Fibroblast of skin of abdomen (primary cell): ENCODE measurements at places on chromosomes 1 and 21.

- DNase-seq = peak; percentile 37
Observed at GRCh38 chr1:197304638-197305200, 36.7 kb downstream of the CRB1 start.

DNA sequence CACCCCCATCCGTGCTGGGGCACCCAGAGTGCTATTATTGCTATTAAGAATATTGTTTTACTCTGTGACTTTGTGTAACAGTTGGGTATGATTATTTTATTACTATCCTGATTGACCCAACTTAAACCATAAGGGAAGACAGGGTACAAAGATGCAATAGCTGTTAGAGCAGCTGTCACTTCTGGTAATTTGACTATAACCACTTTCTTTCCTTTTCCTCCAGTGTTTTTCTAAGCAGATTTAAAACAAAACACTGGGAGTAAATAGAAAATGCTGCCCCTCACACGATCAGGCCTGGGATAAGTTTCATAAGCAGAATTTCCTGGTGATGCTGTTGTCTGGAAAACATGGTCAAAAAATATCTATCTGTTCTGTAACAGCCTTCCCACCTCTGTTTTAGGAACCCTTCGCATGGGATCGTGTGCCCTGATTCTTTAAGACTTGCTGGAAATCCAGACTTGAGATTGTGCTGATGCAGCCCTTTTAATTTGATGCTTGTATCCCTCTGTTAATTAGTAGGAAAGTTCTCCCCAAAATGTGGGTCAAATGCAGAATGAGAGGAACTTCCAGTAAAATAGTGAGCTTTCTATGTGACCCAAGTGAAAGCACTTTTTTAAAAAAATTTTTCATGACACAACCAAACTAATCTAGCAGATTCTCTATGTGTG is 165.3 kb downstream of the FMN2 start:
- no peak for DNase-seq

- peak; percentile 11 for DNase-seq
Observed at GRCh38 chr1:184860985-184861754, 106.5 kb upstream of the EDEM3 start.

DNA sequence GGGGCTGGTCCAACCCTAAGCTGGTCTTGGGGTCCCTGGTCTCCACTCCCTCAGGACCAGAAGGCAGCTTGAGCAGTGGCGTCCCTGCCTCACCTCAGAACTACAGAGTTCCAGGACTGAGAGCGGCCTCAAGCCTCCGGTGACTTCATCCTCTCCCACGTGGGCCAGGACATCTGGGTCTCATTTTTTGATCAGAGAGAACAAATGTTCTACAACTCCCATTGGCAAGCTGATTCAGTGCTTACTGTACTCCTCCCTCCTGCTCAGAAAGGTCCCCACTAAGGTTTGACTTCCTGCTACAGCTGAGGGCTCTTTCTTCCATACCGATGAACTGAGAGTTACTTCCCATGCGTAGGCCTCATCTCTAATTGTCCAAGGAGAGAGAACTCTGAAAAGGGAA is 78.5 kb downstream of the PLXNA2 start:
- DNase-seq = peak; percentile 89

DNA sequence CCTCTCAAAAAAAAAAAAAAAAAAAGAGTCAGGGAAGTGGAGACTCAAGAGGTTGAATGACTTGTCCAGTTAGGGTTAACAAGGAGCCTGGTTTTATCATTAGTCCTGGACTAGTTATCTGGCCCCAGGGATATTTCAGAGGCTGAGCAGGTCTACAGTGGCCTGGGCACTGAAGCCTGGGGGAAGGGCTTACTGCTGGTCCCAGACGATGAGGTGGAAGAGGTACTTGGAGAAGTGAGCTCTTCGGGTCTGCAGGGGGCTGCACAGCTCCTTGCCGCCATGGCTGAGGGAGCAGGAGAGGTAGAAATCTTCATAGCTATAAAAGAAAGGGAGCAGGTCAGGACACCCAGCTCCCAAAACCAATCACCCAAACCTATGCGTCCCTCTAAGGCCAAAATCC is 40.1 kb downstream of the PIK3C2B start:
- no peak for DNase-seq

DNA sequence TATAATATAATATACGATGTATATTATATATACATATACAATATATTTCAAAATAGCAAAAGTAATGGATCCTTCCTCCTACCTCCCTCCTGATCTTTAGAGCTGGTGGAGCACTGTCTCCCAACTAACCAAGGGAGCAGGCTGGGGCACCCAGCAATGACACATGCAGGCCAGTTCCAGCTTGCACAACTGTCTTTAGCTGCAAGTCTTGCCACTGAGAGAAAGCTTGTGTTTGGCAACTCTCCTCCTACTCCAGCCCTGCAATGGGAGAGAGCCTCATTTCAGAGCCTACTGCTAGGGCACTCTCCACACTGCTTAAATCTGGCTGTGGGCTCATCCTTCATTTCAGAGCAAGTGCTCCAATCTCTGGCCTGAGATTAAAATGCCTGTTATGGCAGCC is 469.8 kb upstream of the OLFM3 start:
- no peak for DNase-seq

- DNase-seq = peak; percentile 76
Observed at GRCh38 chr1:86205741-86206140, 49.2 kb upstream of the COL24A1 start.

DNA sequence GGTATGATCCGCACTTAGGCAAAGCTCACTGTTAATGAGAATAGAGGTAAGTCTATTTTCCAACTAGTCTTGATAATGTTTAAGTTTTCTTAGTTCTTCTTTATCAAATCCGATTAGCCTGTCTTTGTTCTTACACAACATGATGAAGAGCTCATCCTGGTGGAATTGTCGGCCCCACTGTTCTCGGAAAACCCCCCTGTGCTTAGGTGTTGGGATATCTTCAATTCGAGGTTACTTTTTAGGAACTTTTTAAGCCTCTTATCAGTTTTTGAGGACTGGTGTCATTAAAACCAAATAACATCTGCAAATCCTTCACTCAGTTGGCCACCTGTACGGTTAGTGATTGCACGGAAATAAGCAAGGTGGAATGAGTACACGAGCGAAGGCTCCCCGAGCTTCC is 60.7 kb upstream of the KIF26B start:
- no peak for DNase-seq

DNA sequence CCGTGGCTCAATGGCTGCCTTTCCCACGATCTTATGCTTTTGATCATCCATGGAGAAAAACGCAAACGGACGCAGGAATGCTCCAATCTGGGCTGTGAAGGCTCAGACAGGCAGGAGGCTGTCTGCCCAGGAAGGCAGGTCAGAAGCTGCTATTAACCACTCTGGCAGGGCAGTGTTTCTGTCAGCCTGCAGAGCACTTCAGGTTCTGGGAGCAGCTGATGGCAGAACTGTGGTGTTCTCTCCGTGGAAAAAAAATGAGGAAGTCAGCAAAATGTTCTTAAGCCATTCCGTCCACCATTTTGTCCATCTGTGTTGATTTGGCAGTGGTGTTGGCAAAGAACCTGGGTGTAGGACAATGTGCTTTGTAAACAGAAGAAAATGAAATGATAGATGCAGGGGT is 91.7 kb downstream of the SIM2 start:
- DNase-seq = peak; percentile 8

DNA sequence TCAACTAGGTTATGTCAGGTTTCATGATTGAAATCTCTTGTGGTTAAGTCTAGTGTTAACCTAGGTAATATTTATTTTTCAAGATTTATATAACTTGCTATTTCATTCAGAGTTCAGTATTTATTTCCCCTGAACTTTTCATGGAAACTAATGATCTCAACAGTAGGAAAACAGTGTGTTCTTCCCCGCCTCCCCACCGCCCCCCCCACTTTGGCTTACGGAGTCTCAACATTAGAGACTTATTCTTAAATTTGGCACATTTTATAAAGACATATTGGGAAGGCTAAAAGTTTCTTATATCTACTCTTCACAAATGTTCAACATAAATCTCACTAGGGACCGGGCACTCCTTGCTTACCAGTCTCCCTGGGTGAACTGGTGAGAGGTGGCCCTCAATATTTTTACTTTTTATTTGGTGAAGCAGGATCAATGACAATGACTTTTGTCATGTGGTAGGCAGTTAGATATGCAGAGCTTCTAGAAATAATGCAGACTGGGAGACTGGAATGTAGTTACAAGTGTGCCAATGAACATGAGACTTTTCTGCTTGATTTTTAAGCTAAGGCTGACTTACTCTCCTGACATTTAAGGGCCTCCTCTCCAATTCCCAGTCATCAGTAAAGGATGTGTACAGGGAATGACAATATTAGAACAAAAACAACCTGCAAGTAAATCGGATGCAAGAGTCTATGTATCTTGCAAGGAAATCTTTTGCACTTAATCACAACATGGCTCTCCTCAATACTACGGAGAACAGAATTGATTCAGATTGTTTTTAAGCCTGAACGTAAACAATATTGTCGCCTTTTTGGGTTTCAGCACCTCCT is 1.7 kb upstream of the MAN1A2 start:
- DNase-seq = peak; percentile 28

DNA sequence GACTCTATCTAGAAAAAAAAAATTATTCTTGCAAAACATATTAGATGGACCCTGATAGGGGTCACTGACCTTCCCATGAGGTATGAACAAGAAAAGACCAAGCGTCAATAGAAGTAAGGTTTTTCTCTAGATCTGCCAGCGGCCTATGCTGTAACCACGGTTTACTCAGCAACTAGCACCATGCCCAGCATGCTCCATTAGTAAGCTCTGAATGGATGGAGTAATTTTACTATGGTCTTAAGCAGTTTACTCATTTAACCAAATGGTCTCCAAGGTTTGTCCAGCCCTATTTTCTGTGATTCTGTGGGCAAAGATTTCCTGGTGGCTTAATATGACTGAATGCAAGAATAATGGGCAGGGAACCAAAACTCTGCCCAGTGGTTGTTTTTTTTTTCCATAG is 113.9 kb downstream of the ADSS2 start:
- DNase-seq = no peak

DNA sequence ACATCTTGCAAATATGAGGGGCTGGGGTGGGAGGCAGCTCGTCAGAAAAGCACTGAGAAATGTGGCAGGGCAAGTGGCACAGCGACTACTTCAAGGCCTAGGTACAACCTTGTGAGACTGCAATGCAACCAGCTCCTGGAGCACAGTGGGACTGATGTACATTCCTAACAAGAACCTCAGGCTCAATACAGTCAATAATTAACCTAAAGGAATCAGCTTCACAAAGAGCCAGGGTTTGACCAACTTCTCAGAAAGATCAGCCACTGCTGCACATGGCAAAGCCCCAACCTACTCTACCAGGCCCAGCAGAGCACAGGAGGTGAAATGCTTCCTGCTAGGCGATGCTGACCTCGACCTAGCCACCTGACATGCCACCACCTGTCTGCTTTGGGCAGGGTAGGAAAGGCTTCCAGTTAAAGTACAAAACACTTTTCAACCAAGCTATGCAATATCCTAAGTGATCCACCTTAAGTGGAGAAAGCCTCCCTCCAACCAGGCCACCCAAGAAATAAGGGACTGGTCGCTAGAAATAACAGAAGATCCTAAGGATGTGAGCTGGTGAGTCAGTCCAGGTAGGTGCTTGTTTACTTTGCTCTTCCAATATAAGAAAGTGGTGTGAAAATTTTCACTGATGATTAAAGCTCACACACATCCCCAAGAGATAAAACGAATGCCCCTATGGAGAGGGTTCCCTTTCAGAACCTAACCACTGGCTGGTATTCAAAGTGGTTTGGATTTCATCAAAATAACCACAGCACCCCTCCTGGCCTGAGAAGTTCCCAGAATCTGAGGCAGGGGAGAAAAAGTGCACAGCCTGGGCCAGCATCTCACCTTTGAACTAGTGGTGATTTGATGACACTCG is 2.1 kb downstream of the RIPK4 start:
- DNase-seq = no peak

- no peak for DNase-seq
Observed at GRCh38 chr1:42851420-42851819, 5.0 kb downstream of the ZNF691 start.

DNA sequence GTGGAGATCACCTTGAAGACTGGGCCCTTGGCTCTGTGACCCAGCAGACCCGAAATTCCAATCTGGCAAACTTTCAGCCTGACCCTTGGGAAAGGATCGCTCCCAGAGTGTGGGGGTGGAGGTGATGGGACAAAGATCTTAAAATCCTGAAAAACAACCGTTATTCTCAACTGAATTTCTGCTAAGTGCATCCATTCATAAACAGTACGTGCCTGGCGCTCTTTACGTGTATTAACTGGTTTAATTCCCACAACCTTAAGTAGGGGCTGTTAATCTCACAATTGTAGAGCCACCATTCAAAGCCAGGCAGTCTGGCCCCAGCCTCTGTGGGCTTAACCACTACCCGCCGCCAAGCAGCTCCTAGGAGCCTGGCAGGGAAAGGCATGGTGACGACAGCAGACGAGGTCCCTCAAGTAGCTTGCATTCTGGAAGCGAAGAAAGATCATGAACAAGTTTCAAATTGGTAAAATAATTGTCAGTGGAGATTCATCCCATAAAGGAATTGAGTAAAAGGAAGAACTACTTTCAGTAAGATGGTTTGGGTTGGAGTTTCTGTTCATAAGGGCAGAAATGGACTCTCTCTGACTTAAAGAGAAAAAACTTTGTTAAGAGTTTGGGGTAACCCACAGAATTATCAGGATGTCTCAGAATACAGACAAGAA is 11.4 kb upstream of the RGS16 start:
- no peak for DNase-seq

DNA sequence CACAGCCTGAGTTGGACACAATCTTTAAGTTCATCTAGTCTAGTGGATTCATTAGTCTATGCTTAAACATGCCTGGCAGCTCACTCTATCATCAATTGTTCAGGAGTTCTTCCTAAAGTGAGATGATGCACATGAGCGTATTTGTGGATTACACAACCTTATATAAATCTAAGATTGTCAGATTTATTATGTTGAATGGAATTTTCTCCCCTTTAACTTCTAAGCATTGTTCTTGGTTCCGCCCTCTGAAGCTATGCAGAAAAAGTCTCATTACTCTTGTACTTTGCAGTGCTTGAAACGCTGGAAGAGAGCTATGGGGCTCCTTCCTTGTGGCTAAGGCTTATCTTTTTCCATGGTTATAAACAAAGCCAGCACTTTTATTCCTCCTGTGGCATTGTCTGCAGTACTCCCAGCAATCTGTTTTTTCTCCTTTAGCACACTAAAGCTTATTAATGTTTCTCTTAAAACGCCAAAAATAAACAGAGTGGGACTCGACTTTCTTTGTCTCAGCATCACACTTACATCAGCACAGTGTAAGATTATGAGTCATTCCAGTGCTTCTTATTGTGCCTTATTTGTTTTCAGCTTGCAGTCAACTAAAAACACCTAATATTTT is 316.8 kb upstream of the CAMK1G start:
- DNase-seq = peak; percentile 49

DNA sequence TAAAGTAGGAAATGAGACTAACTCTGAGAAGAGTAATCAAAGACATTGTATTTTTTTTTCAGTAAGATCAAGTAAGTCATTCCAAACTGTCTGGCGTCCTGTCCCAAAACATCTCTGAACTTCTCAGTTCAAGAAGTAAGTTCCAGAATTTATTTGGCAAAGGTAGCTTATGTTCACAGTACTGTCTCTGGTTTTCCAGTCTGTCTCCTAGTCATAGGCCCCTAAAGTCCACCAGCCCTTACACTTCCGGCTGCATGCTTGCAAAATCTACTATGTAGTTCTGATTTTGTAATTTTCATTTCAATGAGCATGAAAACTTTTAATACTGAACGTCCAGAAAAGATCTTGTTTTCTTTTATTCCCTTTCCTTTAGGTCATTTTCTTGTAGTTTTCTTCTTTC is 61.4 kb upstream of the S1PR1 start:
- no peak for DNase-seq

GRCh38 chr1:55867304-55867843 is 652.2 kb upstream of the USP24 start:
- DNase-seq = no peak
